ENCODE measurements at places on chromosomes 7 and 10. TPM values are rescaled to one million over a fixed set of nuclear protein-coding genes. Genes with fewer than 3 reads are reported as not detected.

DNA sequence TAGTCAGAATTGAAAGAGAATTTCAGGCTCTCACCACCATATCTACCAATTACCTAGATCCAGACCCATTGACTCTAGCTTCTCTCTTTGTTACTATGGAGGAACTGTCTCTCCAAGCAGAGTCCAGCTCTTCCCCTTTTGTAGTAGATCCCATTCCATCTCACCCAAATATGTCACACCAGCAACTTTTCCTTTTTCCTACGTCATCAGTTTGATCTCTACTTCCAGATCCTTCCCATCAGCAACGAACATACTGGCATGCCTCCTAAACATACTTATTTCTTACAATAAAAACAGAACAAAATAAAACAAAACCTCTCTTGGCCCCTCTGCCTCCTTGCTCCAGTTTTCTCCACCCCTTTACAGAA, 5.9 kb upstream of the CALU start:
- no peak for DNase-seq

GRCh38 chr7:84251277-84251781, 56.7 kb upstream of the SEMA3A start:
- DNase-seq: no peak

DNA sequence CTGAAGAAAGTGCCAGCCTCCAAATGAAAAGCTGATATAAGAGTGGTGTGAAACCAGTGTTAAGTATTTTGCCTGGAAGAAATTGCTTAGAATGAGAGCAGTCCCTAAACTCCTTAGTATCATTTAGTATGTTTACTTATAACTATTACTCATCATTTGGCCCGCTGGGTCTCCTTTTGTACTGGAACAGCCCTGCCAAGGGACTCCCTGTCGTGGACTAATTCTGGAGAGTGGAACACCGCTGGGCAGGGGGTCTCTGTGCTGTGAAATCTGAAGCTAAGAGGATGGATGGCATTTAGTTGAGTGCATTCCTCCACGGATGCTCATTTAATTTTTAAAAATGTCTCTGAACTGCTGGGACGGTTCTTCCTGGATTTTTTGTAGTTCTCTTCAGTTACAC, 889.9 kb upstream of the C7orf33 start:
- no peak for DNase-seq

DNA sequence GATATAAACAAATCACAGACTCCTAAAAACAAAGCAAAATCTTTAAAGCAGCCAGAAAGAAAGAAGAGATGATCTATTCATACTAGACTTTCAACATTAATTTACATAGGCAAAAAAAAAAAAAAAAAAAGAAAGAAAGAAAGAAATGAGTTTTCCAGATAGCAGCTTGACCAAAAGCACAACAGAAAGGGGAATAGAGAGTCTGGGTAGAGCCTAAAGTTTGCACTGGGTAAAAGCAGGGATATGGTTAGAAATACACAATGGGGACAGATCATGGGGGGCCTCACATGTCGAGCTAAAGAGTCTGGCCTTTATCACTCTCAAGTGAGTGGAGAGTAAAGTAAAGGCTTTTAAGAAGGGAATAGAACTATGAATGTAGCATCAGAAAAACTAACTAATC, 169.8 kb downstream of the SGMS1 start:
- no peak for DNase-seq

- no peak for DNase-seq
These were observed 391.2 kb downstream of the TYW1 start for GRCh38 chr7:67387851-67388250.

Gene OPN1SW
- not detected for total RNA-seq

Gene PDE1C
- total RNA-seq: not detected

Gene PCGF5
- total RNA-seq: 69.5 TPM

Gene SPDYE6
- total RNA-seq: not detected

Gene FBXO24
- total RNA-seq: 2.1 TPM

Data from activated T-cell treated with anti-CD3 and anti-CD28 coated beads, Interleukin-2, amount 50 U/mL, for 72 hours (primary cell).